ENCODE measurements at places on chromosomes 1 and 21.

DNA sequence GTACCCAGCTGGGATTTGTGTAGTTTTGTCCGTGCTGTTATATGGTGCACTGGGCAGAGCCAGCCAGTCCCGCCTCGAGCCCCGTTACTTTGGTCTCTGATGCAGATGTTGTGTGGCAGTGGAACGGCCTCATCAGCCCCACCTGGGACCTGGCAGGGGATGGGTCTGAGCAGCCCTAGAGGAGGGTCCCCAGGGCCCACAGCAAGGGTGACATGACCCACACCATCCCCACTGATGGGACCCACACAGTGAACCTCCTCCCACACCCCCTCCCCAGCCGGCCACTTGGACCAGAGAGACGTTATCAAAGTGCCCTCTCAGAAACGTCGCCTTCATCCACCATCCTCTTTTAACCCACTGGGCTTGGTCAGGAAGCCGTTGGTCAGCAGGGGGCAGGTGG is 42.0 kb upstream of the PCBP3 start:
- DNase-seq = no peak

- H3K4me1 ChIP-seq = no peaks in the 10 kb centered on the region
- H3K27me3 ChIP-seq = no peaks in the 10 kb centered on the region
- H3K4me3 ChIP-seq = peak overlapping the region; percentile 56
- H3K36me3 ChIP-seq = no peaks in the 10 kb centered on the region
These were observed 11.4 kb downstream of the BTBD19 start for GRCh38 chr1:44819608-44820327.

DNA sequence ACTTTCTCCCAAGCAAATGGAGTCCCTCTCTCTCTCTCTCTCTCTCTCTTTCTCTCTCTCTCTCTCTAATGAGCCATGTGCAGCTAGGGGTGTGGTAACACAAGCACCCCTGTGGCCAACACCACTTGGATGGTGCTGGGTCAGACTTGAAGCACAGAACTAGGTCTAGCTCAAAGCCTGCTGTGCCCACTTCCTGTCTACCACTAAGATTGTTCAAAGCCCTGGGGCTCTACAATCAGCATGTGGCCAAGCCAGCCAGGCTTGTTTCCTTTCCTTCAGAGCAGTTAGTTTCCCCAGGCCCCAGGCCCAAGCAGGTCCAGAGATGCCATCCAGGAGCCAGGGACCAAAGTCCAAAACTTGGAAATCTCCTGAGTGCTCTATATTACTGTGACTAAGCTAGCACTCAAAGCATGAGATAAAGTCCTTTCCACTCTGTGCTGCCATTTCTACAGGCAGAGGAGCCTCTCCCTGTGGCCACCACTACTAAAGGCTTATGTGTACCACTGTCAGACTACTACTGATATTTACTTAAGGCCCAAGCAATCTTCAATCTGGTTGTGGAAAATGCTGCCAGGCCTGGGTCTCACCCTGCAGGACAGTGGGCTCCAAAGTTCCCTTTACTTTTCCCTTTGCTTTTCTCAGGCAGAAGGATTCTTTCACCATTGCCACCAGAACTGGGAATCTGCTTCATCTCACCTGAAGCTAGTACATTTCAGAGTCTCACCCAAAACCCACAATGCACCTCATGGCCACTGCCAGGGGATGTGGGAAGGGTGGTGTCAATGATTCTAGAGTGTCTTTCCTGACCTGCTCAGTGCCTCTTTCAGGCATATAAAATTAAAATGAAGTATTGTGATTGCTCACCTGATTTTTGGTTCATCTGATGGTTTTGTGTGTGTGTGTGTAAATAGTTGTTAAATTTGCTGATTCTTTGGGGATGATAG is 999.5 kb downstream of the NCAM2 start:
- H3K36me3 ChIP-seq = no peaks in the 10 kb centered on the region
- no peak for DNase-seq
- no peaks in the 10 kb centered on the region for H3K4me1 ChIP-seq
- no peak overlapping the region for H3K27ac ChIP-seq
- H3K4me3 ChIP-seq = no peak overlapping the region

GRCh38 chr1:116628448-116628847 is 39.1 kb downstream of the IGSF3 start:
- DNase-seq = no peak
- H3K4me3 ChIP-seq = no peak overlapping the region
- H3K36me3 ChIP-seq = no peaks in the 10 kb centered on the region
- H3K4me1 ChIP-seq = no peaks in the 10 kb centered on the region
- H3K27me3 ChIP-seq = no peaks in the 10 kb centered on the region
- H3K27ac ChIP-seq = no peak overlapping the region

DNA sequence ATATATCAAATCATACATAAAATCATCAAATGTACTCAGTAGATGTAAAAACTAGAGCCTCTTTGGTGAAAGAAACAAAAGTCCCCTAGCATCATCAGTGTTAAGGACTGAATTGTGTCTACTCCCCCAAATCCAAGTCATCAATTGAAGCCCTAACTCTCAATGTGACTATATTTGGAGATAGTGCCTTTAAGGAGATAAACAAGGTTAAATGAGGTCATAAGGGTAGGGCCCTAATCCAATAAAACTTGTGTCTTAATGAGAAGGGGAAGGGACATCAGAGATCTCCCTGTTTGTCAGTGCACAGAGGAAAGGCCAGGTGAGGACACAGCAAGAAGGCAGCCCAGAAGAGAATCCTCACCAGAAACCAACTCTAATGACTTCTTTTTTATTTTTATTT is 33.5 kb downstream of the USP24 start:
- H3K4me3 ChIP-seq = no peak overlapping the region
- H3K27me3 ChIP-seq = no peaks in the 10 kb centered on the region
- H3K36me3 ChIP-seq = no peaks in the 10 kb centered on the region
- no peak for DNase-seq

- no peaks in the 10 kb centered on the region for H3K27me3 ChIP-seq
- no peak overlapping the region for H3K4me3 ChIP-seq
- H3K4me1 ChIP-seq = no peaks in the 10 kb centered on the region
- H3K36me3 ChIP-seq = no peaks in the 10 kb centered on the region
- DNase-seq = no peak
These were observed 23.7 kb downstream of the WARS2 start for GRCh38 chr1:119116725-119117124.

DNA sequence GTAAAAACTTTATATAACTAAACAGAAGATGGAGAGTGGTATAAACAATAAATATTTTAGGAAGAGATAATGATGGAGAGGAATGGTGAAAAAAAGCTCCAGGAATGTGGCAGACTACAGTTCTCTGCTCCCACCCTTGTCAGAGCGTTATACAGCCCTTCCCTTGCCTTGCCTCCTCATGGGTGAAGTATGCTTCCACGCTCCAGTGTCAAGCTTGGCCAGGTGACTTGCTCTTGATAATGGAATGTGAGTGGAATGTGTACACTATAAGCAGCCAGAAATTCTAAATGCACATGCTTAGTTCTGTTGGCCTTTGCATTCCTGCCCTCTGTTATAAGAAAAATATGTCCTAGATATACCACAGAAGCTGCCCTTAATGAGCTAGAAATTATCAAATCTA is 24.7 kb upstream of the POGK start:
- no peak overlapping the region for H3K4me3 ChIP-seq
- H3K27ac ChIP-seq = no peak overlapping the region
- no peaks in the 10 kb centered on the region for H3K4me1 ChIP-seq
- no peaks in the 10 kb centered on the region for H3K36me3 ChIP-seq

GRCh38 chr1:117611894-117612483 is 6.1 kb downstream of the TENT5C start:
- no peak overlapping the region for H3K27ac ChIP-seq
- no peak overlapping the region for H3K4me3 ChIP-seq
- H3K36me3 ChIP-seq = no peaks in the 10 kb centered on the region
- DNase-seq = no peak

DNA sequence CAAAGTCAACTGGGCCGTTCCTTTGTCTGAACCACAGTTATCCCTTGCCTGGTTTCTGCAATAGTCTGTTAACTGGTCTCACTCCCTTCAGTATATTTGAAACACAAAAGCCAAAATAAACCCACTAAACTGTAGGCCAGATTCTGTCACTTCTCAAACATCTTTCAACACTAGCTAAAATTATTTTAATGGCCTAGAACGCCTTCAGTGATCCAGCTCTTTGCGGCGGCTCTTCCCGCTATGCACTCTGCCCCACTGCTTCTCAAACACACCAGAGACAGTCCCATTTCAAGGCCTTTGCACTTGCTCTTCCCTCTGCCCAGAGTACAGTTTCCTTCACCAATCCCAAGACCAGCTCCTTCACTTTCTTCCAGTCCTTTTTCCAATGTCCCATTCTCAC is 9.2 kb downstream of the SAMSN1 start:
- no peaks in the 10 kb centered on the region for H3K4me1 ChIP-seq
- no peak for DNase-seq
- H3K27ac ChIP-seq = no peak overlapping the region
- H3K4me3 ChIP-seq = no peak overlapping the region

GRCh38 chr1:167752219-167752985 is 30.6 kb downstream of the MPZL1 start:
- no peaks in the 10 kb centered on the region for H3K27me3 ChIP-seq
- no peak overlapping the region for H3K4me3 ChIP-seq
- no peaks in the 10 kb centered on the region for H3K36me3 ChIP-seq
- H3K27ac ChIP-seq = no peak overlapping the region

All from aorta (tissue), 5 donors.